ENCODE measurements at places on chromosomes 3 and 15.

GRCh38 chr3:68893600-68894239, 38.6 kb downstream of the TAFA4 start:
- DNase-seq, result peak; percentile 65

DNA sequence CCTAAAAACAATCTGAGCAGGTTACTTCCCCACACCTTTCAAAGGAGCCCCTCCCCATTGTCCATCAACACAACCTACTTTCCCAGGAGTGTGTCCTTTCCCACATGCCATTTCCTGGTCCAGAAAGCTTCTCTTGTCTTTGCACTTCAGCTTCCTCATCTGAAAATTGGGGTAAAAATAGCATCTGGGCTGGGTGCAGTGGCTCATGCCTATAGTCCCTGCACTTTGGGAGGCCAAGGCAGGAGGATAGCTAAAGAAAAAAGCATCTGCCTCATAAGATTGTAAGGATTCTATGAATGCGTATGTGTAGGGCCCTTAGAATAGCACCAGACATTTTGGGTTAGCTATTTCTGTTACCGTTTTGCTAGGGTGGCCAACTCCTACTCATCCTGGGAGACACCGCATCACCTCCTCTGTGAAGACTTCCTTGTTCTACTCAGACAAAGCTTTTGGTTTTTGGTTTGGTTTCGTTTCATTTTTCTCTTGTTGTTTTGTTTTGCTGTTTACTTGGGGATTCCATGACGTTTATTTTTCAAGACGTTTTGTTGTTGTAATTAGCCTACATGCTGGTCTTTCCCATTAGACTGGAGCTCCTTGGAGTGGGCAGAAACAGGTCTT, 224.4 kb upstream of the TLE3 start:
- DNase-seq, result no peak

- DNase-seq, result no peak
These were observed 12.2 kb upstream of the APOD start for GRCh38 chr3:195595785-195596531.

- no peak for DNase-seq
These were observed 20.3 kb upstream of the PPP4R2 start for GRCh38 chr3:72976281-72976741.

- DNase-seq, result no peak
These were observed 185.1 kb upstream of the SLCO3A1 start for GRCh38 chr15:91668370-91668769.

- no peak for DNase-seq
These were observed 83.4 kb downstream of the AQR start for GRCh38 chr15:34886134-34886533.

GRCh38 chr15:89799918-89800498, 14.6 kb downstream of the ANPEP start:
- DNase-seq, result no peak

GRCh38 chr15:69576948-69577351, 124.3 kb downstream of the RPLP1 start:
- no peak for DNase-seq

DNA sequence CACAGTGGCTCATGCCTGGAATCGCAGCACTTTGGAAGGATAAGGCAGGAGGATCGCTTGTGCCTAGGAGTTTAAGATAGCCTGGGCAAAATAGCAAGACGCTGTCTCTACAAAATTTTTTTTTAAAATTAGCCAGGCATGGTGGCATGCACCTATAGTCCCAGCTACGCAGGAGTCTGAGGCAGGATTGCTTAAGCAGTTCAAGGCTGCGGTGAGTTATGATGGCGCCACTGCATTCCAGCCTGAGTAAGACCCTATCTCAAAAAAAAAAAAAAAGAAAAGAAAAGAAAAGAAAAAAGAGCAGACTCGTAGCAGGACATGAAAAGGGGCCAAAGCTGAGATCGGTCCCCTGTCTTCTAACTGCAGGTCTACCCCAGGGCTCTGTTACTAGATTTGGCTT, 18.9 kb downstream of the SRGAP3 start:
- DNase-seq, result no peak

DNA sequence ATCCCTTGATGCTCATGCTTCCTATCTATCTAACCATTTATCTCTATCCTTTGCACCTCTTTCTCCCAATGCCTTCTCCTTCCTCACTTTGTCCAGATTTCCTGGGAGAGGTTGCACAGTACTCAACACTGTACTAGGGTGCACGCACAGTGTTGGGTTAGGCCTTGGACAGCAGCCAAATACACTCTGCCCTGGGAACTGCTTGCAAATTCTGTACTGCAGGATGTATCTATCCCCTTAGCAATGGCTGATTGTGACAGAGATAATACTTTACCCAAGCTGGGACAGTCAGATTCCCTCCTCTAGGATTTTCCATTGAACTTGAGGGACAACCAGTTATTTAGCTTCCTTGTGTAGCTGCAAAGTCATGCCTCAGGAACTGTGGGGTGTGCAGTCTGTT, 113.3 kb downstream of the IL20RB start:
- DNase-seq, result no peak

DNA sequence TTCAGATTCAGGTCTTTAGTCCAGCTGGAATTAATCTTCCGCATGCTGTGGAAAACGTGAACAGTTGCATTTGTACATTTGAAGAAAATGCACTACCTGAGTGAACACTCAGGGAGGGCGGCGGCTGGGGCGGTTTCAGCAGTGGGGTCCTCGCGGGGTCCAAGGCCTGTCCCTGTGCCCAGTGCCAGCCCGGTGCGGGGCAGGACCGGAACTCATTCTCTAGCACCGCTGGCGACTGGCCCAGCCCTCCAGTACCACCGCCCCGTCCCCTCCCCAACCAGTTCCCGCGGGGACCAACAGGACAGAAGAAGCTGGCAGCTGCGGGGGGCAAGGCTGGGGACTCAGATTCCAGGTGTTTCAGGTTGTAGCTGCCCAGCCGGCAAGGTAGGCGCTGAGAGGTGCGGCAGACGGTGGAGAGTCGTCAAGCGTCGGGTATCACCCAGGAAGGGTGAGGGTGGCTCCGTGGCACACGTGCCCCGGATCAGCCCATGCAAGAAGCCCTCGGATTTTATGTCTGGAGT, 72.2 kb upstream of the ARNT2 start:
- DNase-seq, result no peak

GRCh38 chr3:48762816-48763215, 45.8 kb upstream of the IP6K2 start:
- no peak for DNase-seq

GRCh38 chr3:40243056-40243455, 66.5 kb upstream of the EIF1B start:
- DNase-seq, result no peak

GRCh38 chr3:166304584-166304983, 467.4 kb upstream of the BCHE start:
- no peak for DNase-seq

DNA sequence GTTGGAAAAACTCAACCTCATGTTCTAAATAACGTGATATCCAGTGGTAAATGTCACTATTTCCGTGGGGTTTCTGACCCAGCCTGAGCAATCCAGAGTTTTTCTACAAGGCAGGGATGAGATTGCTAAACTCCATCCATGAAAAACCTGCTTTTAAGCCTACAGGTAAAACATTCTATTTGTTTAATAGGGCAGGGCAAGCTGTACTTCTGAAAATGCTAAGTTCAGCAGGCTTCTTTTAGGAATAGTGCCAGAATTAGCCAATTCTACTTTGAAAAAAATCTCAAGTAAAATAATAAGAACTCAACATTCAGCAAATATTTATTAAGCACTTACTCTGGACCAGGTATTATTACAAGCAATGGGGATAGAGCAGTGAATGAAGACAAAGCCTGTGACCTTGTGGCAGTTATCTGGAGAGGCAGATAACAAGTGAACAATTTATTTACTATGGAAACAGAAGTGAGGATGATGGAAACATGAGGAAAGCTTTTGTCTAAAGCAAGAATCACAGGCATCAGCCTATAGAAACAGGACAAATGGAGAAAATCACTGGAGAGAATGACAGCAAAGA, 13.3 kb downstream of the RPSA start:
- no peak for DNase-seq

- no peak for DNase-seq
These were observed 191.8 kb downstream of the CGGBP1 start for GRCh38 chr3:87867001-87867400.

GRCh38 chr3:156558389-156558788, 3.5 kb upstream of the SSR3 start:
- no peak for DNase-seq

GRCh38 chr3:53726643-53727042, 119.6 kb downstream of the CHDH start:
- no peak for DNase-seq

DNA sequence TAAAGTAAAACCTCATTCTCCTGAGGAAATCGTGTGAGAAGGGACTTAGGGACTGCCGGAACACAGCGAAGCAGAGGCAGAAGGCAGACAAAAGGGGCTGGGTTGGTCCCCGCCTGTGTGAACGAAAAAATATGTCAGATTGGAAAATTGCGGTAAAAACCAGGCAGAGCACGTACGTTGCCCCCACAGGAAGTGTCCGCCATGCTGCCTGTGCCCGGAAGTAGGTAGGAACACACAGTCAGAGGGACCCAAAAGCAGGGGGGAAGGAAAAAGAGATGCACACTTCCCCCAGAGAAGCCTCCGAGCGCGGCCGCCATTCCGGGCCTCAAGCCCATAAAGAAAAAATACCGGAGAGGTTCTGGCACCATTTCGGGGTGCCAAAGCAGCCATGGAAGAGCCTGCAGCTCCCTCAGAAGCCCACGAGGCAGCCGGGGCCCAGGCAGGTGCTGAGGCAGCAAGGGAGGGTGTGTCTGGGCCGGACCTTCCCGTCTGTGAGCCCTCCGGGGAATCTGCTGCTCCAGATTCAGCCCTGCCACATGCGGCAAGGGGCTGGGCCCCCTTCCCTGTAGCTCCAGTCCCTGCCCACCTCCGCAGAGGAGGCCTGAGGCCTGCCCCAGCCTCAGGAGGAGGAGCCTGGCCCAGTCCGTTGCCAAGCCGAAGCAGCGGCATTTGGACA, at the start of gene MKRN3:
Gene MKRN3 (plus strand): TSS at position 280 of the 676 bp plus-strand sequence. CDS start 109 bp downstream, at position 389.
- DNase-seq, result peak; percentile 84

- DNase-seq, result no peak
These were observed 14.7 kb downstream of the PPARG start for GRCh38 chr3:12303534-12303933.

DNA sequence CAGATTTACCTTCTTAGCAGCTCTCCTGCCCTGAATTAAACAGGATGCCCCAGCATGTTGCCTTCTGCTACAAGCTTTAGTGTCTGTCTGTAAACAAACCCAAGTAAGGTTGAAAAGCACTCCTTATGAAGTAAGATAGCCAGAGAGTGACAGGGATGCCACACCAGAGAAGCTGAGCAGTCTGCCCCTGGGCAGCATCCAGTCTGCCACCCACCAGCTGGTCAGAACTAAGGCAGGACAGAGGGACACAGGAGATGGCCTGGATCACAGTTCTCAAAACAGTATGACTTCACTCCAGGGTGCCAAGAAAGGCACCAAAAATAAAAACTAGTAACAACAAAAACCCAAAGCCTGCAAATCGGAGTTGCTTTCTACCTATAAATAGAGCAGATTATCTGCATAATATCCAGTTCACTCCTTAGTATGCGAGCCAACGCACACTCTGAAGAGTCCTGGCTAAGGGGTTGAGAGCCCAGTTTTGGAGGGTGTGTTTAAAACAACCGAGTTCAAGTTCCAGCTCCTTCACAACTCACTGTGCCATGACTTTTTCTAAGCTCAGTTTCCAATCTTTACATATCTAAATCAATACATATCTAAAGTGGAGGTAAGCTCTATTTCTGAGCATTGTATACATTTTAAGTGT, 198.9 kb downstream of the KCNMB2 start:
- no peak for DNase-seq

GRCh38 chr3:123757281-123757940, 126.7 kb downstream of the MYLK start:
- no peak for DNase-seq

DNA sequence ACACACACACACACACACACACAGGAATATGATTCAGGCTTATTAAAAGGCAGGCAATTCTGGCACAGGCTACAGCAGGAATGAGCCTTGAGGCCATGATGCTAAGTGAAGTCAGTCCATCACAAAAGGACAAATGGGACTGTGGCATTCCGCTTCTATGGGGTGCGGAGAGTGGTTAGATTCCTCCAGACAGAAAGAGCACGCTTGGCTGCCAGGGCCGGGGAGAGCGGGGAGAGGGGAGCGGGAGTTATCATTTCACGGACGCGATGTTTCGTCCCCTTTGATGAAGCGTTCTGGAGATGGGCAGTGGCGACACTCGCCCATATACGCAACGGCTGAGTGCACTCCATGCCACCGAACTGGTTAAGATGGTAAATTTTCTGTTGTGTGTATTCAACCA, 58.5 kb upstream of the FAM174B start:
- peak; percentile 34 for DNase-seq

DNA sequence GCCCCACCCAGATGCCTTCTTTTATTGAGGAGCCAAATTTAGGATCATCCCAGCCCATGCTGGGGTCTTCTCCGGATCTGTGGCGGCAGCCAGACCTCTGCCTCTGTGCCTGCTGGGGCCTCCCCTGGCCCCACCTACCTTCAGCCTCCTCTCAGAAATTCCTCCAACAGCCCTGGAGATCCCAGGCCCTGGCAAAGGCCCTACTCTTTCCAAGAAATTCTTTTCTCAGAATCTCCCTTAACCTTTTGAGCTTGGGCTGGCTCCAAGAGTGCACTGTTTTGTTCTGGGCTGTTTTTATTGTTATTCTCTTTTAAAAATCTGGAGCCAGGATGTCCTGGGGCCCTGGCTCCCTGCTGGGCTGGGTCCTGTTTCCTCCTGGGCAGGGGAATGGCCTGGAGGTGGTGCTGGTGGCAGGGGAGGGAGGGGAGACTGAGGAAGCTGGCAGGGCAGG, 57.8 kb downstream of the GRIP2 start:
- no peak for DNase-seq

GRCh38 chr3:179446501-179446900, 4.8 kb downstream of the GNB4 start:
- no peak for DNase-seq

DNA sequence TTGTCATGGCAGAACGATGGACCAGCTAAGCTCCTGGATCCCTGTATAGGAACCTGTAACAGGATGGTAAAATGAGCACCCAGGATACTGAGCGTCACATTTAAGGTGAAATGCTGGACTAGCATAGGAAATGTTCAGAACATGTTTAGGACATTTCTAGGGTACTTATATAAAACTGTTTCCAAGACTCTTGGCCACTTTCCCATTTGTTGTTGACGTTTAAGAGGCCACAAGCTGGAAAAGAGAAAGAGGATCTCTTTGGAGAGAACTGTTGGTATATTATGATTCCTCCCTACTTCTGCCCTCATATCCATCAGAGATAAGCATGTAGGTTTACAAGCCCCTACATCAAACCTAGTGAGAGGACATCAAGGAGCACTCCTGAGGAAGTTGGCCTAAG, 57.5 kb downstream of the SCN11A start:
- DNase-seq, result no peak

- no peak for DNase-seq
These were observed 615.7 kb downstream of the TBL1XR1 start for GRCh38 chr3:176581589-176581988.

DNA sequence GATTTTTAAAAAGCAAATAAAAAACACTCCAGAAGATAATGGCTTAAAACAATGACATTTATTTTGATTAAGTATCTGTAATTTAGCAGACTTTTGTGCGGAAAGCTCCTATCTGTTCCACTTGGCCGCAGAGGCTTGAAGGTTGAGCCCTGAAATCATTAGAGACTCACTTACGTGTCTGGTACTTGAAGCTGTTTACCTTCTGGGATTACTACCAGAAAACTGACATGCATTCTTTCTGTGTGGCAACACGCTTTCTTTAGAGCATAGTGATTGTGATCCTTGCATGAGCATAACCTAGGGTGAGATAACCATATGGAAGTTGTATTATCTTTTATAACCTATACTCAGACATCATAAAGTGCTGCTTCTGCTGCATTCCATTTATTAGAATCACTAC, 298.5 kb downstream of the SI start:
- DNase-seq, result no peak

- DNase-seq, result no peak
These were observed 51.7 kb downstream of the FAM174B start for GRCh38 chr15:92603743-92604470.

Measured in D341Med (cell line).